ENCODE measurements at places on chromosomes 12 and 14.

GRCh38 chr12:121033625-121034349, 5.3 kb downstream of the OASL start:
- no peak for DNase-seq

GRCh38 chr12:77273898-77274297, 208.5 kb upstream of the E2F7 start:
- DNase-seq, result no peak

DNA sequence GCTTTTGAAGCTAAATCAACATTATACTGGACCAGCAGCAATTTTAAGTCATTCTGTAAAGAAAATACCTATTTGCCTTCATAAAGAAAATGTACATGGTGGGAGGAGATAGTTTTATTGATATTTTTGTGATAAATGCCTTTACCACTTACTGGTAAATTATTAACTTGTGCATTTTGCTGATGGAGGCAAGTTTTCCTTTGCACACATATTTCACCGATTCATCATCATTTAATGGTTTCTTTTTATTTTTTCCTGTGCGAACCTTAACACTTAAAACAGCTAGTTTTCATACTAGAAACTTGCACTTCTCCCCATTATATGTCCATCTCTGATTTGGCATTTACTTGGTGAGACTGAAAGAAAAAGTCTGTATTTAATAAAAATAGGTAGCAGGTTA, 239.3 kb downstream of the TRHDE start:
- DNase-seq, result no peak

DNA sequence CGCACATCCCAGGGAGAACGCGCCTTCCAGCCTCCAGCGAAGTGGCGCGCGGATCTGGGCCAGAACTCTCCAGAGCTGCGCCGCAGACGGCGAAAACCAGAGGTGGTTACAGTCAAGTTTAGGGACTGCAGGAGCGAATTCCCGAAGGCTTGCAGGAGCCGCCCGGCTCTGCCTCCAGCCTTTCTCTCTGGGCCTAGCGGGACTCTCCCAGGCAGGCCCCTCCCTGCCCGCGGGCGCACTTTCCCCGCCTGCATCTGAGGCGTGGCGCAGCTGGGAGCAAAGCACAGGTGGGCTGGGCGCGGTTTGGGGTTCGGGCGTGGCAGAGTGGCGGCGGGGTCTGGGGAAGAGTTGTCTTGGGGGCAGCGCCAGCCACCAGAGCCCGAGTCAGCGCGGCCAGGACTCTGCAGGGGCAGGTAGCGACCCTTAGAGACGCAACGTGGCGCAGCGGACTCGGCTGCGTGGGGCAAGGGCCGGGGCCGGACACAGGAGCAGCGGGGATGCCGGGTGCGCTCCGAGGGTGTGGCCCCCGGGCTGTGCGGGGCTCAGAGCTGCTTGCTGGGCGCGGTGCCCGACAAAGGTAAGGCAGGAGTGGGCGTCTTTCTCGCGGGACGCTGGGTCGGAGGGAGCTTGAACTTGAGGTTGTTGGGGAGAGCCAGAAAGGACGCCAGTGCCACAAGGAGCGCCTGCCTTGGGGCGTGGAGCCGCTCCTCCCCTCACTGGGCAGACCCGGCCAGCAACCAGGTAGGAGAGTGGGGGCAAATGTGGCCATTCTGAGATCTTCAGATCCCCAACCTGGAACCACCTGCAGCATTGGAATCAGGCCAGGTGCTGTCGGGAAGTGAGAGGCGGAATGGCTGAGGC, 1126.0 kb downstream of the AACS start:
- peak; percentile 84 for DNase-seq

GRCh38 chr12:7154901-7155470, 24.8 kb downstream of the CLSTN3 start:
- no peak for DNase-seq

- DNase-seq, result no peak
These were observed 34.9 kb downstream of the PLEKHD1 start for GRCh38 chr14:69519204-69520100.

Data from body of pancreas (tissue), 4 donors.